ENCODE measurements at places on chromosomes 16 and 17.

GRCh38 chr16:2016407-2016922 lies 3.1 kb upstream of the NPW start:
- no peak for DNase-seq

GRCh38 chr16:51107742-51108141 lies 43.3 kb downstream of the SALL1 start:
- no peak for DNase-seq

GRCh38 chr16:10188236-10188635 lies 6.0 kb upstream of the GRIN2A start:
- no peak for DNase-seq

DNA sequence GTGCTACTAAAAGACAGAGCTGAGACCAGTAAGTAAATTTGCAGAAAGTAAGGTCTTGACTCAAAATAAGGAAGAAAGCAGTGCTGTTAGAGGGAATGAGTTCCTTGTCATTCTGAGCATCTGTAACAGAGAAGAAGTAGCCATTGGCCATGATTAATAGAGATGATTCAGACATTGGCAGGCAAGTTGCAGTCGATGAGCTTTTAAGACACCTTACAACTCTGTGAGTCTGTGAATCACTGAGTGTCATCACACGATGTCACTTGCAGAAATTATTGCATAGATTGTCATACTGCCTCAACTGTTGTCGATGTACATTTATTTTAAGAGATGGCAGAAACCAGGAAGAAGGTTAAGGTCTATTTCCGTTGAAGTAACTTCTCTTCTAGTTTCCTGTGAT lies 201.1 kb upstream of the CDH13 start:
- no peak for DNase-seq

DNA sequence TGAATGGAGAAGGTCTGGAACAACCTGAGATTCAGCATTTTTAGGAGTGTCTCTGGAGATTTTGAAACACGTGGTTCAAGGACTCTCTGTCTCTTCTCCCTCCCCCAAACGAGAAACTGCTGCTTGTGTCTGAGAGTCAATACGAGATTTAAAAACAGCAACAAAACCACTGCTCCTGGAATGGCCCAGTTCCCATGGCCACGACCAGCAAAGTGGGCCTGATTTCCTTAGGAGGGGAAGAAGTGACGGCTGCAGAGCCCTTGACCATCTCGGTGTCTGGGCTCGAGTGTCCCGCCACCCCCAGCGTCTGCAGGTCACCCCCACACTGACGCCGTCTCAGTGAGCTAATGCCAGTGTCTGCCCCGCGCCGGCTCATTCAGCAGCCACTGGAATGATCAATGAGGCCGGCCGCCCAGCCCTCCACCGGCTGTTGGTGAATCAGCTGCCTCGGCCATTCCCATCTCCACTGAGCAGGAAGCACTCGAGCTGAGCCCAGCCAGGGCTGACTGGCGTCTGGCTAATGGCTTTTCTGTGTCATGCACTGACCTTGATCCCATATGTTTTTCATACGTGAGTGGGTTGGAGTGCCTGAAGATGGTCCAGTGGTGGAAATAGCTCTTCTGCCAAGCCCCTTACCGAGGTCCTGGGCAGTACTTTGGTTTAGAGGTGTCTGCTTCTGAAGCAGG lies 151.8 kb downstream of the PITPNC1 start:
- peak; percentile 28 for DNase-seq

DNA sequence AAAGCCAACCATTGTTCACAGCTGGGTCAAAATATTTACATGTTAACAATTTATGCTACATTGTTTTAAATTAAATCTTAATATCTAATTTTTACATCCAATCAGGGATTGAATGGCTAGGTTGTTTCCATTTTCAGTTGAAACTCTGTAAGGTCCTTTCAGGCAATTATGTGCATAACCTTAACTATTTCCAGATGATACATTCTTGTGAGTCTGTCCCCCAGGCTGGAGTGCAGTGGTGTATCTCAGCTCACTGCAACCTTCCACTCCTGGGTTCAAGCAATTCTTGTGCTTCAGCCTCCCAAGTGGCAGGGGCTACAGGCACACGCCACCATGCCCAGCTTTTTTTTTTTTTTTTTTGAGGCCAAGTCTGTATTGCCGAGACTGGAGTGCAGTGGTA lies 10.4 kb downstream of the CDC42EP4 start:
- DNase-seq = no peak

GRCh38 chr16:66928702-66929388 lies 3.5 kb upstream of the RRAD start:
- DNase-seq = no peak

All from prostate gland (tissue), 2 donors.